ENCODE measurements at places on chromosomes 6 and 20.

GRCh38 chr20:25022680-25023079 lies 30.1 kb upstream of the APMAP start:
- DNase-seq: no peak

GRCh38 chr6:53827531-53827930 lies 32.7 kb downstream of the LRRC1 start:
- DNase-seq: no peak

GRCh38 chr6:64908104-64908503 lies 798.9 kb downstream of the EYS start:
- no peak for DNase-seq

- no peak for DNase-seq
These were observed 1.1 kb downstream of the CENPB start for GRCh38 chr20:3785240-3786125.

- no peak for DNase-seq
These were observed 69.2 kb downstream of the TPD52L1 start for GRCh38 chr6:125222531-125223455.

- DNase-seq: no peak
These were observed 70.2 kb downstream of the CEP57L1 start for GRCh38 chr6:109165392-109165974.

DNA sequence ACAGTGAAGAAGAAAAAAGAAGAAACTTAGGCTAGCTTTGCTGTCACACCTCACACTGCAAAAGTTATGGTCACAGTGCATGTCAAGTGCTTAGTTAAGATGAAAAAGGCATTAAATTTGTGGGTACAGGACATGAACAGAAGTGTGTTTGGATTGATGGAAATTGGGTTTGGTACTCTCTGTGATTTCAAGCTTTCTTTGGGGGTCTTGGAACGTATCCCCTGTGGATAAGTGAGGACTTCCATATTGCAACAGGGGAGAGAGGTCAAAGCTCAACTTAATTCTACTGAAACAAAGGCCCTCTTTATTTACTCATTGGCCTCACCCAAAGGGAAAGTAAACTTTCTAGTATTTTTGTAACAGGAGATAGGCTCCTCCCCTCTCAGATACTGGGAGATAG lies 138.3 kb upstream of the FUT9 start:
- DNase-seq: no peak

GRCh38 chr6:166005944-166006899 lies 161.4 kb downstream of the TBXT start:
- peak; percentile 70 for DNase-seq

- DNase-seq: no peak
These were observed 113.2 kb upstream of the TENT5A start for GRCh38 chr6:81865712-81866111.

DNA sequence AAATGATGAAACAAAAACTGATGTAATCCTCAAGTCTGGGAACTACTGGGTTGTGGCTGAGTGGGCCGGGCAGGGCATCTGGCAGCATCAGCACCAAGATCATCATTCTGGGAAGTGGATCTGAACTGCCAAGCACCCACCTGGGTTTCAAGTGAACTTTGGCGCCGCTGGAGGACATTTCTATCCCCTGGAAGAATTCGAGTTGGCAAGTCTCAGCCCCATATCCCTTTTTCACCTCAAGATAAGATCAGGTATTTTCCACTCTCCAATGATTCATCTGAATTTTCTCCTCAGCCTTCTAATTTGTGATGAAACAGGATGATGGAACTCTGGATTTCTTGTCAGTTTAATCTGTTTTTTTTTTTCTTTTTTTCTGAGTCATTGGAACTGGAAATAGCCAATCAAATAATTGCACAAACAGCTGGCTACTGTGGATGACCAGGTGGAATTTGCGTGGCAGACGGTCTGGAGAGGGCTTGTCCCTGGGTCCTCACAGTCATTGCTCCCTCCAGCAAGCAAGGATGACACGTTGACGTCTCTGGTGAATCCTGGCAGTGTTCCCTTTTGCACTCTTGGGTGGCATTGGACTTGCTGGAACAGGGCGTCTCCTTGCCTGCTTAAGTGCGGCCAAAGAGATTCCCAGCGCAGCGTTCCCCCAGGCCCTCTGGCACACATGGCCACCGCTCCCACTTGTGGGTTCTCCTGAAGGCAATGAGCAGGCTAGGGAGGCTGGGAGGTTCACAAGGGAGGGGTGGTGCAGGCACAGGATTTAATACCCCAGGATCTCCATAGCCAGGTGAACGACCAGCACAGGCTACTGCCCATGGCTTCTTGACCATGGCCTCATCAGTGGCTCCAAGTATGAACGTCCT lies 80.4 kb downstream of the DHX35 start:
- DNase-seq: no peak

- no peak for DNase-seq
These were observed 11.9 kb upstream of the RBBP8NL start for GRCh38 chr20:62439218-62439617.

DNA sequence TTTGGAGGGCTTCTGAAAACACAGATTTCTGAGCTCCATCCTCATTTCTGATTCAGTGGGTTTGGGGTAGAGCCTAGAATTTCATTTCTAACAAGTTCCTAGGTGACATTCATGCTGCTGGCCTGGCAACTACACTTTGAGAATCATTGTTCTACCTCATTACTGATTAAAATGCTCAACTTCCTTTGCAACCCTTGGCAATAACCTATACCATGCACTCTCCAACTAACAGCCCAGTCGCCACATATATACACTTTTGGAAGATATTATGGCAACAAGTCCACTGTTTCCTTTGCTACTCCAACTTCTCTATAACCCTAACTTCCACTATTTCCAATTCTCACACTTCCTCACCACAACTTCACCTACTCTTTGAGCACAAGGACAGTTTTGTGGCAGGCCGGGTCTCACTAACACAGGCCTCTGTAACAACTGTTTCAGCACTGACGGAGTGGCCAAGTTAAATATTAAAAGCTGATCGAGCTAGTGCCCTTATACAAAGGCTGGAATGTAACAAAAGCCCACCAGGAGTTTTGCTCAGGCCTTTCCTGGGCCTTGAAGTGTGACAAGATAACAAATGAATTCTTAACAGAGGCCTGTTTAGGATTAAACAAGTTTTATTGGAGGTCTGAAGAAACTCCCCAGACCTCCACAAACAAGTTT lies 32.1 kb upstream of the RAB23 start:
- no peak for DNase-seq

GRCh38 chr6:39924283-39924682 lies 10.0 kb downstream of the MOCS1 start:
- no peak for DNase-seq

DNA sequence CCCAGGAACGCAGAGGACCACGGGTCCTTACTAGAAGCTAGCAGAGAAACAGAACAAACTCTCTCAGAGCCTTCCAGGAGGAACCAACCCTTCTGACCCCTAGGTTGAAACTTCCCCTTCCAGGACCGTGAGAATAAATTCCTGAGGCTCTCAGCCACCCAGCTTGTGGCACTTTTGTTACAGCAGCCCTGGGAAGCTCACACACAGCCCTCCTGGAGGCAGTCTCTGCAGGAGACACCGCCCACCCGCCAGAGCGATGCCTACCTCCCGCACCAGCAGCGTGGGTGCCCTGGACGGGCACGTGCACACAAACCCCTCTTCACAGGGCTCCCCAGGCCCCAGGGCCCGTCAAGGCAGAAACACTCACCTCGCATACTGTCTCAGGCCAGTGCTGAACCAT lies 4.2 kb downstream of the RNASET2 start:
- peak; percentile 10 for DNase-seq

GRCh38 chr6:19753826-19754225 lies 83.3 kb upstream of the ID4 start:
- DNase-seq: no peak

DNA sequence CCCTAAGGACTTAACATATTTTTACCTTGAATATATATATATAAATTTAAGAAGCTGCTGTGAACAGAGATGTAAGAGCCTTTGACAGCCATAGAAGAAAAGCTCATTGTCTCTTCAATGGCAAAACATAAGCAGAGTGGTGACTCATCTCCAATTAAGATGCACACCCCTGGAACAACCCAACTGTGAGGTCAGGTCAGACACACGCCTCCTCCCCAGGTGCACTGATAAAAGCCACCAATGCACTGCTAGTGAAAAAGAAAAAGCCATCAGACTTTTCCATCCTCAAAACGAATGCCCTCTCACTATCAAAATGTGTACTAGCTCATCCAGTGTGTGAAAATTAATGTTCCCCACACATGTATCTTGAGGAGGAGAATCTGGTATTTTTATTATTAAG lies 100.1 kb downstream of the SMLR1 start:
- no peak for DNase-seq

GRCh38 chr6:7169296-7169721 lies 61.5 kb downstream of the RREB1 start:
- no peak for DNase-seq

DNA sequence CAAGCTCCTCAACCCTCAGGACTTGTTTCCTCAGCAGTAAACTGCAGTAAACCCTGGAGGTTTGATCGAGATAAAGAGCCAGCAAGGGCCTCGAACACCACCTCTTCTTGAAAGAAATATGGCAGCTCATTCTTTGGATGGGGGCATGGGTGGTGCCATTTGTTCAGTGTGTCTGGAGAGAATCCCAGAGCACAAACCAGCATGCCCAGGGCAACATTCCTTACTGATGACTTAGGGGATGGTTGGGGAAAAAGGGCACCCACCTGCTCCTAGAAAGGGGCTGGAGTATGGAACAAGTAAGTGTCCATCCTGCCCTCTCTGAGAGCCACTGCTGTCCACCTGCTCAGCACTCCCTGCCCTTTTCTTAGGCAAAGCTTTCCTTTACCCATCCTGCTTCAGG lies 31.3 kb upstream of the ZFAND3 start:
- no peak for DNase-seq

DNA sequence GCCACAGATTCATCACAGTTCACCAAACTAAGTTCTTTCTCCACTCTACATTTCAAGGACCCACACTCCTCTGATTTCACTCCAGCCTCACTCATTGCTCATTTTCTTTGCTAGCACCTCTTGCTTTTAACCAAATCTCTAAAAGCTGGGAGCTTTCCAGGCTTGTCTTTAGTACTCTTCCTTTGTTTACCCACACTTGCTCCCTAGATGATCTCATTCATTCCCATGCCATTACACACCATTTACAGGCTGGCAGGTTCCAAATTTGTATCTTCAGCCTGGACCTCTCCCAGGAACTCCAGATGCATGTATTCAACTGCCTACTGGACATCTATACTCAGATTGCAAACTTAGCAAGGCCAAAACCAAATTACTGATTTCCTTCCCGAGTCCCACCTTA lies 5.3 kb upstream of the GUCA1B start:
- no peak for DNase-seq

- no peak for DNase-seq
These were observed 139.9 kb upstream of the SLC22A23 start for GRCh38 chr6:3596766-3597165.

DNA sequence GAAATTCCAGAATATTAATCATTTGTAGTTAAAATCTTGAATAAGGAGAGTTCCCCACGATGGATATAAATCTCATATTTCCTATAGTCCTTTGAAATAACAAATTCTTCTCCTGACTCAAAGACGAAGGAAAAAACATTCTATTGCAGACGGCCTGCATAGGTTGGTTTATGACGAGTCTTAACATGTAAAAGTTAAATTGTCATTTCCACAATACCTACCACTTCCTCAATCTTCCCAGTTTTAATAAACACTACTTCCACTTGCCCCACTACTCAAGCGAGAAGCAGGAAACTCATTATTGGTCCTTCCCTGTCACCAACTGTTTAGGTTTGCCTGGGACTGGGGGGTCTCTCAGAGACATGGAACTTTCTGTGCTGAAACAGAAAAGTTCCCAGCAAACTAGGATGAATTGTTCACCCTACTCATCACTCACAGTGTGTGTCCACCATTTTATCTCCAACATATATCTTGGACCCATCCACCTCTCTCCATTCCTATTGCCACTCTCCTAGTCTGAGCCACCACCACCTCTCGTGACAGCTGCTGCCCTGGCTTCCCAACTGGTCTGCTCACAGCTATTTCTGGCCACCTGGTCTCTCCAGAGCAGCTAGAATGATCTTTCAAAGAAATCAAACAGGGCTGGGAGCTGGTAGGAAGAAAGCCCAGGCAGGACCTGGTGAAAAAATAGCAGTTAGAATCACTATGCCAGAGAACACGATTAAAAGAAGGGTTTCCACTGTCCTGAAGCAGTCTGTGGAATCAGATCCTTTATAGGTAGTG lies 15.1 kb upstream of the ZSCAN9 start:
- DNase-seq: no peak

GRCh38 chr6:156795825-156796224 lies 18.6 kb downstream of the ARID1B start:
- DNase-seq: no peak

DNA sequence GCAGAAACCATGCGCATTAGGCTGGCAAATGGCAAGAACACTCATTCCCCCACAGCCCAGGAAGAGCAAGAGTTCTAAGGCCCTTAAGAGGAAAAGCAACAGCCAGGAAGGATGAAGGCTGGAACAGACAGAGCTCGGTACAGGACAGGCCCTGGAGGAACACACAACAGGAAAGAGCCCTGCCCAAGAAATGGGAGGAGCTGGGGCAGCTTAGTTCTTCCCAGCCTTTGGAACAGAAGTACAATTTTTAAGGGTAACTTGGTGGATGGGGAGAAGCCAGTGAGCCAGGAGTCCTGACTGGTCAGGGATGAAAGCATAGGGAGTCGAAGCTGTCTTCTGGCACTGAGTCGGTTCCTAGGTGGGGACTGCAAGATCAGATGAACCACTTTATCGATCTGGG lies 32.4 kb downstream of the OR2B2 start:
- DNase-seq: no peak

Measured in midbrain (tissue), 1 donor.